ENCODE measurements at places on chromosomes 4 and X.
A peak's percentile ranks its signal among the peaks of the same experiment; 100 is the strongest.

DNA sequence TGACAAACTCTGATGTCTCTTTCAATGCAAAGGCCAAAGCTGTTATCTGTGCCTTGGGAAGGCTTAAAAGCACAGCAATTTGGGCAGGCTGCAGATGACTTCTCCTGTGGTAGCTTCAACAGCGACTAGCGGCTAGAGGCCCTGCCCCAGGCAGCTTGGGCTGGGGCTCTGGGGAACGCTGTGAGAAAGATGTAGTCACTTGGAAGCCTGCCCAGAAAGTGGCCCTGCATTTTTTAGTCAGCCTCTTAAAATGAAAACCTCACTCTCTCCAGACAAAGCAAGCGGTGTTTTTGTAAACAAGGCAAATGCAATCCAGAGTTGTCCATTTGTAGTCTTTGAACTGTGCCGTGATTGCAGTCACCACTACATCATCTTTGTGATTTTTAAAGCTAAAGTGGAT is 27.5 kb downstream of the PCYT1B start:
- DNase-seq = no peak

GRCh38 chr4:77734928-77735327 is 84.2 kb downstream of the CNOT6L start:
- DNase-seq = peak; percentile 8

DNA sequence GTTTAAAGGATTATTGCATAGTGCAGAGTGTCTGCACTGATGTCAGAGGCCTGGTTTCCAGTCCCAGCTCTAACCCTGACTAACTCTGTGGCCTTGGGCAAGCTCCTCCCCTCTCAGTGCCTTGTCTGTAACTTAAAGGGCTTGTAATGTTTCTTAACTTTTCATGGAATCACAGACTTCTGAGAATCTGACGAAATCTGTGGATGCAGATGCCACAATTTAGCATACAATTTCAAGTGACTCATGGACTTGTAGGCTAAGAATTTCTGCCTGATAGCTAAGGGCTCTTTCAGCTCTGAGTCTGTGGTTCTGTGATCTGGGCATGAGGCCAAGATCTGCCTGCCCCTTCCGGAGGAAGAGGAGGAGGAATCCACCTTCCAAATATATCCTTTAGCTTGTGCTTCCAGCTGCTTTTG is 236.9 kb downstream of the AR start:
- peak; percentile 0 for DNase-seq

- no peak for DNase-seq
Measured at GRCh38 chr4:44646151-44646550, 5.3 kb downstream of the YIPF7 start.

DNA sequence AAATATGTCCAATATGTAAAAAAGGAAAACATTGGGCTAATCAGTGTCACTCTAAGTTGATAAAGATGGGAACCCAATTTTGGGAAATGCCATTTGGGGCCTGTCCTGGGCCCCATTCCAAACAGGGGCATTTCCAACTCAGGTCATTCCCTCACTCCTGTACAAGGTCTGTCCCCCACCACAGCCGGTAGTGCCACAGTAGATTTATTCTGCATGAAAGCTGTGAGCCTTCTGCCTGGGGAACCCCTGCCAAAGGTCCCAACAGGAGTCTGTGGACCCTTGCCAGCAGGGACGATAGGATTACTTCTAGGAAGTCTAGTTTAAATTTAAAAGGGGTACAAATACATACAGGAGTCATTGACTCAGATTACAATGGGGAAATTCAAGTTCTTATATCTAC is 317.6 kb upstream of the GNPDA2 start:
- DNase-seq = no peak

DNA sequence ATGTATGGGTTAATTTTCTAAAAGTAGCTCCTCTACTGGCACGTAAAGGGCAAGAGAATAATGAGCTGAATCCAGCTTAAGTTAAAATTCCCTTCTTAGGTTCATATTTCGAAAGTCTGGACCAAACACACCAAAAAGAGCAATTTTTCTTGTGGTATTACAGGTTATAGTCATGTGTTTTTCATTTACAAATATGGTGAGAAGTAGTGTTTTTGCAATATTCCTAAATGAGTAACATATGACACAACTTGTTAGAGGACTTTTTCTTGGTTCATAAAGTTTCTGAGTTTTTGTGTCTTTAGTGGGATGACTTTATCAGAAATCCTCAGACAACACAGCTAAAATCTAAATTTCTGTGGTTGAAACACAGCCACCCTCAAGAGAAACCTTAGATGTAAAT is 172.1 kb downstream of the AFF2 start:
- no peak for DNase-seq

DNA sequence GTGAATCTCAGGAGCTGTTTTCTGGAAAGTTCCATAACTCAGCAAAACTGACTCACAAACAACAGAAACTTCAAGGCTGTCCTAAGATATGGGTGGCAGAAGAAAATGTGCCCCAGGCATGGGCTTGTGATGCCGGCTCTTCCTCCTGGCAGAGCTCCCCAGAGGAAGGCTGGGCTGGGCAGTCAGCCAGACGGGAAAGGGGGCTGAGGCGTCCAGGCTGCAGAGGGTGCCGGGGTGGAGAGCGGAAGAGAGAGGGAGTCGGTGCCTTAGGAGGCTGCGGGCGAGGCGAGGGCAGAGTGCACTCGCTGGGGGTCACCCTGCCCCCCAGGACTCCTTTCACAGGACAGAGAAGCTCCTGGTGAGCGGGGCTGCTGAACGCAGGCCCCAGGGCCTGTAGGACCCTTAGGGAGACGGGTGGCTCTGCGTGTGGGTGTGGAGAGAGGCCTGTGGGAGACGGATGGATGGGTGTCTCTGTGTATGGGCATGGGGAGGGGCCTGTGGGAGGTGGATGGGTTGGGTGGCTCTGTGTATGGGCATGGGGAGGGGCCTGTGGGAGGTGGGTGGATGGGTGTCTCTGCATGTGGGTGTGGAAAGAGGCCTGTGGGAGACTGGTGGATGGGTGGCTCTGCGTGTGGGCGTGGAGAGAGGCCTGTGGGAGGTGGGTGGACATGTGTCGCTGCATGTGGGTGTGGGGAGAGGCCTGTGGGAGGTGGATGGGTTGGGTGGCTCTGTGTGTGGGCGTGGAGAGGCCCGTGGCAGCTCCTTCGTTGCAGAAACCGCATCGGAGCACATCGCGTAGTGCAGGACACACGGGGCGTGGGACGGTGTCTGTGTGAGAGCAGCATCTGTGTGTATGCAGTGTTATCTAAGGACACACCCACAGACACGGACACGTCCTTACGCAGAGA is 15.9 kb downstream of the PCGF3 start:
- no peak for DNase-seq

- DNase-seq = no peak
Measured at GRCh38 chrX:47164420-47164819, 19.4 kb downstream of the RBM10 start.

- no peak for DNase-seq
Measured at GRCh38 chrX:153494541-153495361, at the start of gene BGN. BGN (plus strand) TSS chrX:153494980; CDS start chrX:153504632, 9,652 bp downstream.

Measured in stimulated activated CD4-positive, alpha-beta T cell treated with anti-CD3 and anti-CD28 coated beads, TNF-alpha, amount 100 ng/mL, for 24 hours (primary cell).